ENCODE measurements at places on chromosomes 16 and 17.

DNA sequence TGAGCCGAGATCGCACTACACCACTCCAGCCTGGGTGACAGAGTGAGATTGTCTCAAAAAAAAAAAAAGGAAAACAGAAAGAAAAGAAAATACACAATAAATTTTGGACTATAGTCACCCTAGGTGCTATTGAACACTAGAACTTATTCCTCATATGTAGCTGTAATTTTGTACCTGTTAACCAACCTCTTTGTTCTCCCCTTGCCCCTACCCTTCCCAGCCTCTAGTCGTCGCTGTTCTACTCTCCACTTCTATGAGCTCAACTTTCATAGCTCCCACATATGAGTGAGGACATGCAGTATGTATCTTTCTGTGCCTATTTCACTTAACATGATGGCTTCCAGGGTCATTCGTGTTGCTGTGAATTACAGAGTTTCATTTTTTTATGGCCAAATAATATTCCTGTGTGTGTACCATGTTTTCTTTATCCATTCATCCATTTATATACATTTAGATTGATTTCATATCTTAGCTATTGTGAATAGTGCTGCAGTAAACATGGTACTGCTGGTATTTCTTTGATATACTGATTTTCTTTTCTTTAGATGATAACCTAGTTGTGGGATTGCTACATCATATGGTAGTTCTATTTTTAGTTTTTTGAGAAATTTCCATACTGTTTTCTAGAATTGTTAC is 28.3 kb downstream of the VPS35L start:
- DNase-seq: peak; percentile 55

DNA sequence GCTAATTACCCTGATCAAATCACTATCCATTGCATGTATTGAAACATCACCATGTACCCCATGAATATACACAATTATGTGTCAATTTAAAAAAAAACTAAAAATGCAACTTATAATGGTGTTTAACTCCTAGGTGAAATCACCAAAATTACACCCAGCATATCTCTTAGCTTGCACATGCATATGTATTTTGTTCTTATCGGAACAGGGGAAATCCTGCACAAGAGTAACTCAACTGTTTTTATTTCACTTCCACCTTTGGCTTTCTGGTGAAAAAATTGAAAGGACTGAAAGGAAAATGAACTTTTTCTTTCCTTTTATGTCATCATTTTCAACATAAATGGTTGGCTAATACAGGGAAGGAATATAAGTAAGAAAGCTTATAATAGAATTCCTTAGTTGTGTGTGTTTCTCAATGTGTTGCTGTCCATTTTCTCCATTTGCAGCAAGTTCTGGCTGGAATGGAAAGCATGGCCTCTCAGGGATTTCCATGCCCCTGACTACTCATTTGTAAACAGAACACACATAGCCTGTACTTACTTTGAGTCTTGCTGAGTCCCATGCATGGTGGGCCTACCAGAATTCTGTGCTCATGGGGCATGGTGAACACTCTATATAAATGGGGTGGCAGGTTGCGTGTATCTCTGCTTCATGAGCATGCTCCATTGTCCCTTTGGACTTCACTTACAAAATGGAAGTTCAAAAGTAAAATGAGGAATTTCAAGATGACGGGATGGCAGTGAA is 462.0 kb downstream of the HS3ST3B1 start:
- no peak for DNase-seq

DNA sequence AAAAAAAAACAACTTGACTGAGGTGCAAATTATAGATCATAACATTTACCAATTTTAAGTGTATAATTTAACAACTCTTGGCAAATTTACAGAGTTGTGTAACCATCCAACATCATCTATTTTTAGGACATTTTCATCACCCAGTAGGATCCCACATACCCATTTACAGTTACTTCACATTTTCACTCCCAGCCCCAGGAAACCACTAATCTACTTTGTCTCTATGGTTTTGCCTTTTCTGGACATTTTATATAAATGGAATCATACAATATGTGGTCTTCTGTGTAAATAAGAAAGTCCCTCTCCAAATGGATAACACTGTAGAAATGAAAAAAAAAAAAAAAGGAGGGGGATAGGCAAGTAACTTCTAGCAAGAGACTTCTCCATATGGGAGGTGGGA is 26.1 kb upstream of the XYLT1 start:
- no peak for DNase-seq

- DNase-seq: no peak
Observed at GRCh38 chr16:71287911-71288310, 1.3 kb downstream of the CMTR2 start.

DNA sequence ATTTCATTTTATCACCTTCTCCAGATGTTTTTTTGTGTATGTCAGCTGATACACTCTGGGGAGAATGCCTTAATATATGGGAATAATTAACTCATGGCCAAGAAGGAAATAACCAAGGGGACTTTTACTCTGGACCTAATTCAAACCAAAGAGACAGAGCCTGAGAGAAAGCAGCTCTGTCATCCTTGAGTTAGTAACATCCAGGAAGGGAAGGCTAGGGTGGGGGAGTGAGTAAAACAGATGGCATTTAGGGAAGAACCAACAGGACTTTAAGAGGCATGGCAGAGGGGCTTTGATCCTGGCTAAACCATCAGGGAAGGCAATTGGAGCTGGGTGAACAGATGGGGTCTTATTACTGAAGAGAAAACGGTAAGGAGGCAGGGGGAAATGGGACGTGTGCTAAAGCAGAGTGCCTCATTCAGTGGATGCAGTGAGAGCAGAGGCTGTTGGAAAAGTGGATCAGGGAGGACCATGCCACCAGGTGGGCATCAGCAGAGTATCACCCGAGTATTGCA is 2.5 kb upstream of the SMPD3 start:
- no peak for DNase-seq

DNA sequence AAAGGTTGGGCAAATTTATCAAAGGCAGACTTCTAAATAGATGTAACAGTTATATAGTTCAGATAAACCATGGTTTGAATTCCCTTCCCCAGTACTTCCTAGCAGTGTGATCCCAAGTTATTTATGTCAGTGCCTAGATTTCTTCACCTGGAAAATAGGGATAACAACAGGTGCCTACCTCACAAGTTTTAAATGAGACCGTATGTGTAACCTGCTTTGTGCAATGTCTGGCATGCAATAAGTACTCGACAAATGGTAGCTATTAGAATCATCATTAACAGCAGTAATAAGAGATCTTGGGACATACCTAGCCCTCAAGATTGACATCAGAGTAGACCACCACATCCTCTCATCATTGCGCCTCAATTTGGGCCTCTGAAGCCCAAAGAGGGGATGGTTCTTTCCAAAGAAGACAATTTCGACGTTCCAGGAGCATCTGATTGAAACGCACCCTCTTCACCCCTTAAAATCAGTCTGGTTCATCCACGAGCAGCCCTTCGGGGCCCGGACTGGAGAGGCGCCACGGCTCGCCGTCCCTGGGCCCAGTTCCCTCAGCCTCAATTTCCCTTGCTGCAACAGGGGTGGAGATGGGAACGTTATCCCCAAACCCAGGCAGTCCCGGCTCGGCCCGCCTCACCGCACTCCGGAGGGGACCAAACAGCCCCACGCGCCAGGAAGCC is 541 bp downstream of the ACACA start:
- DNase-seq: no peak

DNA sequence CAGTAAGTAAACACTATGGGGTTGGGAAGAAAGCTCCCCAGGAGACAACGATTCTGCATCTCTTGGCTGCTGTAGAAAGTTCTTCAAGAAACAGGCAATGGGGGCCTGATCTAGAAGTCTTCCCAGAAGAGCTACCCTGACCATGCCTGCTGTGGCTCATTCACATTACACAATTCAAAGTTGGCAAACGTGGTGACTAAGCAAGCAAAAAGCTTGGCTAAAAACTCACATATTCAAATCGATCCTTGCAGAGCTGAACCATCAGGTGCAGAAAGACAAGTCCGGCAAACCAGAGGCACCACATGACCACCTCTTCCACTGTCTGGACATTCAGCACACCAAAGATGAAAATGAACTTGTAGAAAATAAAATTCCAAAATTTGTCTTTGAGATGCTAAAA is 16.1 kb downstream of the AMFR start:
- DNase-seq: no peak
